CD14-positive monocyte (primary cell): ENCODE measurements at places on chromosomes 11 and 22.

DNA sequence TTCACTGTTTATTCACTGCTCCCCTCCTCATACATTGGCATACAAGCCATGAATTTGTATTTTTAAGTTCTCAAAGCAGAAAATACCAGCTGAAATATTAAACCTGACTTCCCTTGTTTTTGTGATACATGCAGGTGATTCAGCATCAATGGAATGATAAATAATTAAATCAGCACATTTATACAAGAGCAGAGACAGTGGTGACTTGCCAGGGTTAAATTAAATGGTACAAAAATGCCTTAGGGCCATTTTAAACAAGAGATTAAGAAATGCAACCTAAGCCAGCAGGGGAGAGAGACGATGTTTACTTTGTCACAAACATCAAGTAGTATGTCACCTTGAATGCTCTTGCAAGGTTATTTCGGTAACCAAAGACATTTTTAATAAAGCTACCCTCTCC is 95.9 kb upstream of the DDI1 start:
- no peak for DNase-seq

- DNase-seq = no peak
Measured at GRCh38 chr22:23897320-23897719, 3.1 kb downstream of the MIF start.

DNA sequence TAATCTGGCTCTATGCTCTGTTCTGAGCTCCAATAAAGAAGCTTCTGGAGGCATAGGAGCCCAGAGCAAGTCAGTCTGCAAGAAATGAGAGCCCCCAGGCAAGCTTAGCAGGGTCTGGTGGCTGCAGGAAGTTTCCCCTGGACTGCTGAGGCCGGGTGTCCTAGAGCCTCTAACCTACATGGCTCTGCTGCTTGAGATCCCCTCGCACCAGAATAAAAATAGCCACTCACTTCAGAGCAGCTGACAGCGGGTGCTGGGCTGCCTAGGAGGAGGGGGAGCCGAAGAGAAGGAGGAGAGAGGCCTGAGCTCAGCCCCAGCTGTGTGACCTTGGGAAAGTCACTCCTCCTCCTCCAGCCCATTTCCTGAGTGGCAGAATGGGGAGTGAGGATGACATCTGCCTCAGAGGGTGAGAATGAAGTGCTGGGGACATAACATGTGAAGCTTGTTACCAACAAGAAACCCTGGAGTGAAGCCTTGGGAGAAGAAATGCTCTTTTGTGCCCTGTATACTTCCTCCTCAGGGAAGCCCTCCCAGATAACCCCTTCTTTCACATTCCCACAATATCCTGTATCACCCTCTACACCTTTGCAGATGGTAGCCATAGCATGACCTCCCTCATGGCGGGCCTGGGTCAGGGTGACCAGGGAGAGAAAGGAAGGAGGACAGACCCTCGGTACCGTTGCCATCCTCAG is 3.6 kb upstream of the INPP5J start:
- DNase-seq = no peak

GRCh38 chr22:35313311-35314121 is 13.8 kb downstream of the TOM1 start:
- no peak for DNase-seq

DNA sequence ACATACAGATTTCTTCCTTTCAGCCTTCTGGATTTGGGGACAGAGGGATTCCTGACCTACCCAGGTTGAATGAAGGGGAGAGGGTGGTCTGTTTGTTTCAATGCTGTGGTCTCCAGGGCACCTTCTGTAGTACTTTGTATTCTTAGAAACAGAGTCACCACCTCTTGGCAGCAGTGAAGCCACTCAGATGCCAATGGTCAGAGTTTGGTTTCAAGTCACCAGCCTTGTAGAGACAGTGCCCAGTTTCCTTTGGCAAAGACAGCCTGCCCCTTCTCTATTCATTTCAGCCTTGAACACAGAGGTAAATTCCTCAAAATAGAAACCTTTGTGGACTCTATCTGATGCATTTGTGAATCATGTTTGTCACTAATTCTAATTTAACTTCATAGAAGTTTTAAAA is 111.7 kb upstream of the RASSF10 start:
- no peak for DNase-seq

GRCh38 chr11:76074148-76075095 is 131.9 kb downstream of the WNT11 start:
- no peak for DNase-seq

DNA sequence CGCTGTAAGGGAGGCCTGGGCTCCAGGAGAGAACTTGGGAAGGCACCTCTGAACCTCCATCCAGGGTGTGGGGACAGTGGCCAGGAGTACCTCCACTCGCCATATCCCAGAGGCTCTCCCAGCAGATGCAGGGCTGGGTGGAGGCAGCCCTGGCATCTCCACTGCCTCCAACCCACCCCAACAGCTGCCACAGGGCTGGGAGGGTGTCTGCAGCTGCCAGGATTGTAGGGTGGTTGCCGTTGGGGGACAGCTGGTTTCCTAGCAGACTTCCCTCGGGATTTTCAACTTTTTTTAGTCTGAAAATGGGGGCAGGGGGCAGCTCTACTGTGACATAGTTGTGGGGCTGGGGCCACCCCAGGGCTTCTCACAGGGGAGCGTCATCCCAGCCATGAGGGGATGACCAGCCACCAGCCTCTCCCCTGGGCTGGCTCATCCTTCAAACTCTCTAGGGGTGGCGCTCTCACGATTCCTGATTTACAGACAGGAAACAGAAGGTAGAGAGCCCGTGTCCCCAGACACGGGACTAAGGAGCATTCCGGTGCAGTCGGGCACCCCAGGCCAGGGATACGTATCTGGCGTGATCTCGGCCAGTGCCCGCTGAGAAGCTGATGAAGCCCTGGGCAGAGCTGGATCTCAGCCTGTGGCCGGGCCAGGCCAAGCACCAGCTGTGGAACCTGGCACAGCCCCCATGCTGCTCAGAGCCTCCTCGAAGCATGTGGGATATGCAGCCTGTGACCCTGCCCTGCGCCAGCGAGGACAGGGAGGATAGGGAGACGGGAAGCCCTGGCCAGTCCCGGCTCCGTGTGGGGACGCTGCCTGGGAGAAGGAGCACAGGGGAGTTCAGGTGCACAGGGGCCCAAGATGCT is 9.9 kb downstream of the PRR5 start:
- DNase-seq = no peak

- no peak for DNase-seq
Measured at GRCh38 chr11:4921796-4922195, 2.3 kb downstream of the OR51G1 start.

GRCh38 chr11:17208257-17208999 is 642 bp upstream of the PIK3C2A start:
- peak; percentile 11 for DNase-seq

GRCh38 chr22:21699643-21700042 is 33.8 kb downstream of the PPIL2 start:
- no peak for DNase-seq

- no peak for DNase-seq
Measured at GRCh38 chr22:49648053-49648452, 179.6 kb downstream of the BRD1 start.

DNA sequence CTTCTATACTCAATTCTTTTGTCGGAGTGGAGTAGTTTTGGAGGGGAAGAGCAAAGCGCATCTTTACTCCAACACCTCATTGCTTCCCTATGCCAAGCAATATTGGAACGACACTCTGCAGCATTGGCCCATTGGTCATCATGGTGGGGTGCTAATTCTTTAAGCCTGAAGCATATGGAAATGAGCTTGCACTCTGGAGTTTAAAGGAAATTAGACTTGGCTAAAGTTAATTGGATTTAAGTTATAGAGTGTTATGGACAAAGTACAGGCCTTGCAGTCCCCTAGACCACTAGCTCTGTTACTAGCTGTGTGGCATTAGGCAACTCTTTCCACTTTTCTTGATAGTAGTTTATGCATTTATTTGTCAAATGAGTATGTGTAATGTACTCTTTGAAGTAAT is 568.3 kb upstream of the TENM4 start:
- DNase-seq = no peak

GRCh38 chr11:126146454-126147192 is 64.8 kb downstream of the RPUSD4 start:
- DNase-seq = no peak

DNA sequence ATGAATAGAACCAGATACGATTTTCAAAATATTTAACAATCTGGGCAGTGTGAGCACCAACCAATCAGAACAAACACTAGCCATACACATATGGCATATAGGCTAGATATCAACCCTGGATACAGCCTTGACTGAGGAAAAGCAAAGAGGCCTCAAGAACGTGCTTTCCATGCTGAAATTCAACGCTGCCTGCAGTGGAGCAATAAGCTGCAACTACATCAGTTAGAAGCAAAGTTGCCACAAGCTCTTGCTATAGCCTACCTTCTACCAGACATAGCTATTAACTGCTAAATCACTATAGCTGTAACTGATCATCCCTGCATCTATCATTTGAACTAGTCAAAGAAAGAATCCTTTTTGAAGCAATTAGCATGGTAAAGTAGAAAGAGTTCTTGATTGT is 42.5 kb downstream of the DENND5A start:
- DNase-seq = no peak

DNA sequence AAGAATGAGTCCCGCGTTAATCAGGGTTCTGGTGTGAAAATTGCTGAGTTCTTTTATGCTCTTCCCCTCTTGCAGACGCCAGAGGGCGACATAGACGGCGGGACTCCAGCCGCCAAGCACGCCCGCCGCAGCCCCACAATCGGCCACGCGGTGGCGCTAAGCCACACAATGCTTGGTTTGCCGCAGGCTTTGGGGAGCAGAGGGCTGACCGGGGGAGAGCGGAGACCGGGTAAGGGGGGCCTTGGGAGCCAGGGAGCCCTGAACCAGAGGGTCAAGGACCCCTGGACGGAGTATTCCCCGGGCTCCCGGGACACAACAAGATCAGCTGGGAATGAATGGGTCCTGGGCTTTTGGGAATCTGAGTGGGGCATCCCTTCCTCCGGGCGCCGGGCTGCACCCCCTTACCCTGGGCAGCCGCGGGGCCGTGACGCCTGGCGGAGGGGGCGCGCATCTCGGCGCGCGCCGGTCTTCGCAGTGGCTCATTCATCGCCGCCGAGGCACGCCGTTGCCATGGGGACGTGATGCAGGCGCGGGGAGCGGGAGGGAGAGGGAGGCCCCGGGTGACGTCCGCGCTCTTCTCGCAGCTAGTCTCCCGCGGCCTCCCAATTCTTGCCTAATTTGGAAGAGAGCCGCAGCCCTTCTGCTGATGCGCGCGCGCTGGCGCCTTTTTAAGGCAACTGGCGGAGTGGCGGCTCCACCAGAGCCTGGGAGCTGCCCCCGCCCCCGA is 12.2 kb upstream of the NPAS4 start:
- DNase-seq = peak; percentile 85

GRCh38 chr22:36331912-36332622 is 55.7 kb downstream of the MYH9 start:
- peak; percentile 77 for DNase-seq

- no peak for DNase-seq
Measured at GRCh38 chr11:41498726-41499125, 39.3 kb upstream of the LRRC4C start.

DNA sequence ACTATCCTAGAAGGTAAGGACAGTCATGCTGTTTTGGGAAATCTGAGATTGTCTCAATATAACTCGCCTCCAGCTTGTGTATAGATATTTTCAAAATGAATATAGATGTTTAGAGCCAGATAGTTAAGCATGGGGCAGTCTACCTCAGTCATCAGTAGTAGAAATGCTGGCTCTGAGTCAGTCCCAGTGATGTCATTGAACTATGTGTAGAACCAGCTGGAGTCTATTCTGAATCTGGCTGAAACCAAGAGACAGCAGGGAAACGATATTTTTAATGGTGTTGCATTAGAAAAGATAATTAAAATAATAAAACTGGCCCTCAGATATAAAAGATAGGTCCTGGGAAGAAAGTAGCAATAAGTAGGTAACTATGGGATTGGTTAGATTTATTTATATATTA is 25.9 kb downstream of the PIWIL4 start:
- DNase-seq = no peak

GRCh38 chr11:118912742-118913410 is 12.8 kb downstream of the BCL9L start:
- DNase-seq = peak; percentile 62

GRCh38 chr22:37626144-37626543 is 13.3 kb upstream of the SH3BP1 start:
- DNase-seq = no peak

DNA sequence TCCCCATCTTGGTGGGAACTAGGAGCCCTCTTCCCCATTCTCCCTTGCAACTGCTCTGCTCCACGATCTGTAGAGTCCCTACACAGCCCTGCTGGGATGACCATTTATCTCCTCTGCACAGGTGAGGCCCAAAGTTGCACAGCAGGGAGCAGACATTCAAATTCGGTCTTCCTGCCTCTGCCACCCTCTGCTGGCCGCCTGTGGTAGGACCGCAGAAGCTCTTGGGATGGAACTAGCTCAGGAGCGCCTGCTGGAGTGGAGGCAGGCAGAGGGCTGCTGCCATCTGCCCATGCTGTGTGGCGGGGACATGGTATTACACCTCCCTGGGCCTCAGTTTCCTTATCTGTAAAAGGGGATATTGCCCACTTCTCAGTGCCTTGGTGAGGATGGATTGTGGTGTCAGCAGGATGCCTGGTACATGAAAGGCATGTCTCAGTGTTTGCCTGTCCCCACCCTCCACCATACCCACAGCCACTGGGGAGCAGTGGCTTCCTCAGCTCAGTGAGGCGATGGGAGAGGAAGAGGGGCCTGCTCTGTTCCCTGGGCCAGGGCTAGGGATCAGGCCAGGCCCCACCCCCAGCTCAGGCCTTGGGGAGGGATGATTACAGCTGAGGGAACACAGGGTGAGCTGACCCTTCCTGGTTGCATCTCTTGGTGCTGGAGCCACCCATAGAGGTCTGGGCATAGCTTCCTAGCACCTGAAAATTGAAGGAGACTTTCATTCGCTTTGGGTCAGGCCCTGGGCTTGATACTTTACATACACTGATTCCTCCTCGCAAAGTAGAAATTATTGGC is 11.3 kb upstream of the OMP start:
- DNase-seq = peak; percentile 45

DNA sequence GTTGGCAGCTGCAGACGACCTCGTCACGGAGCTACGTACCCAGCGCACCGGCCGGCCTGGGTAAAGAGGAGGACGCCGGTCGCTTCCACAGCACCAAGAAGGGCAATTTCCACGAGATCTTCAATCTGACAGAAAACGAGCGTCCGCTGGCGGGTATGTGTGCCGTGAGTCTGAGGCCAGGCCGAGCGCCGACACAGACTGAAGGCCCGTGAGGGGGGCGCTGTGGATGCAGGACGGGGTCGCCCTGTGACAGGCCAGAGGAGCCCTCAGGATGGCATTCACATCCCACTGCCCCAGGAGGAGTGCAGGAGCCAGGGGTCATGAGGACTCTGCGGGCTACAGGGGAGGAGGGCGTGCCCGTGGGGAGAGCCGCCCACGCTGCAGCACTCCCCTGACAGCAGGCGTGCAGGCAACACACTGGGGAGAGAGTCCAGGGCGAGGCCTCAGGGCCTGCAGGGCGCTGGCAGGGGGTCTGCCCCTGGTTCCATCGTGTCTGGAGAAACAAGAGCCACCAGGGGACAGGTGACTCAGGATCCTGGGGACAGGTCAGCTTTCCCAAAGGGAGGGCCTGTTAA is 53.6 kb downstream of the GRAMD4 start:
- no peak for DNase-seq

GRCh38 chr11:2311353-2312133 is 9.7 kb downstream of the TSPAN32 start:
- DNase-seq = no peak
